Progenitor cell of endocrine pancreas (in vitro differentiated cells): ENCODE measurements at places on chromosomes 13 and 19. TPM values are rescaled to one million over a fixed set of nuclear protein-coding genes. Genes with fewer than 3 reads are reported as not detected.

DNA sequence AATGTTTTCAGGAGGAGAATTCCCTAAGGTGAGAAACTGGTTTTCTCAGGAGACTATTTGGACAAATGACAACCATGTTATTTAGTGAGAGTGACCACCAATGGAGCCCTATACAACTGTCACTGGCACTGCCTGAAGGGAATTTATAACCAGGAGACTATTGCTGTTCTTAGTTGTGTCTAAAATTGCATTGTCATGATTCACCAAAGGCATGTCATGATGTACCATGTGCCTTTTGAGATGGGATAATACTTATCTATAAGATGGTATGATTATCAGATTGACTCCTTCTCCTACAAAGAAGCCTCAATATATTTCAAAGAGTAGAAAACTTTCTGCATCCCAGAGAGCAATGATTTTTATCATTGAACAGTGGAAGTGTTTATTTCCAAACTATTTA is 739.4 kb upstream of the GPC6 start:
- DNase-seq, result no peak
- no peak overlapping the region for H3K27ac ChIP-seq
- H3K27me3 ChIP-seq, result no peaks in the 10 kb centered on the region
- no peaks in the 10 kb centered on the region for H3K4me1 ChIP-seq
- no peaks in the 10 kb centered on the region for H3K36me3 ChIP-seq

GRCh38 chr13:65529541-65529940 is 1700.6 kb downstream of the PCDH9 start:
- no peak for DNase-seq
- no peaks in the 10 kb centered on the region for H3K36me3 ChIP-seq
- no peak overlapping the region for H3K4me3 ChIP-seq
- no peaks in the 10 kb centered on the region for H3K27me3 ChIP-seq

DNA sequence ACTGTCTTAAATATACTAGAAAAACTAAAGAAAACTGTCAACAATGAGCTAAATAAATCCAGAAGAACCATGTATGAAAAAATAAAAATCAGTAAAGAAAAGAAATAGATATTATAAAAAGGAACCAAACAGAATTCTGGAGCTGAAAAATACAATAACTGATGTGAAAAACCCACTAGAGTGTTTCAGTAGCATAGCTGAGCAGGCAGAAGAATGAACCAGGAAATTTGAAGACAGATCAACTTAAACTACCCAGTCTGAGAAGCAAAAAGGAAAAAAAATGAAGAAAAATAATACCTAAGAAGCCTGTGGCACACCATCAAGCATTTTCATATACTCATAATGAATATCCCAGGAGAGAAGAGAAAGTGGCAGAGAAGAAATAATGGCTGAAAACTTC is 240.1 kb upstream of the RXFP2 start:
- H3K4me1 ChIP-seq, result no peaks in the 10 kb centered on the region
- no peak for DNase-seq
- H3K36me3 ChIP-seq, result no peaks in the 10 kb centered on the region
- no peak overlapping the region for H3K27ac ChIP-seq
- no peaks in the 10 kb centered on the region for H3K27me3 ChIP-seq
- no peak overlapping the region for H3K4me3 ChIP-seq

ZNF766 gene
- 27.1 and 29.4 TPM in 2 replicates for total RNA-seq

DNA sequence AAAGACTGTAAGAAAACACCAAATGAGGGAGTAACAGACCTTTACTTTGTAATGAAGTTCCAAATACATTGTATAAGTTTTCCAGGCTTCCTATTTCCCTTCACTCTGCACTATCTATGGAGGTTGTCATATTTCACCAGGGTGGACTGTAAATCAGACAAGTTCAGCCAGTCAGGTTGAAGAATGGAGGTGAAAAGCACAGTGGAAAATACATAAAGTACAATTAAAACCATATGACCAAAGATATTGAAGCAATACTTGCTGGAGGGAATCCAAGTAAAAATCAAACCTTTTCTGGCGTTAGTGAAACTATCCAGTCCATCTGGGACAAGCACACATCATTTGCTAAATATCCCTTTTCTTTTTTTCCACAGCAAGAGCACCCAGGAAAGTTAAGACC is 3.2 kb downstream of the LHFPL6 start:
- H3K27ac ChIP-seq, result no peak overlapping the region
- DNase-seq, result no peak
- H3K27me3 ChIP-seq, result peaks cover 48% of the 10 kb centered on the region

CFAP97D2 gene
- not detected in 2 replicates for total RNA-seq
